ENCODE measurements at places on chromosomes 2 and 18. TPM values are rescaled to one million over a fixed set of nuclear protein-coding genes. Genes with fewer than 3 reads are reported as not detected.

The LMAN1 gene
- 124 TPM for total RNA-seq

The SCLY gene
- 19.5 TPM for total RNA-seq

The ST3GAL5 gene
- total RNA-seq, result 3.9 TPM

The KCNE4 gene
- total RNA-seq, result 2.0 TPM

The G6PC2 gene
- not detected for total RNA-seq

The CAVIN2 gene
- 28.5 TPM for total RNA-seq

The SERPINB12 gene
- total RNA-seq, result not detected

The SLC9A4 gene
- not detected for total RNA-seq

The CCT4 gene
- 208 TPM for total RNA-seq

The ADRA2B gene
- total RNA-seq, result not detected

The CHN1 gene
- 54.6 TPM for total RNA-seq

The LYPD1 gene
- total RNA-seq, result 0.34 TPM

The NXPH2 gene
- not detected for total RNA-seq

The ALLC gene
- total RNA-seq, result not detected

The SERPINB11 gene
- total RNA-seq, result not detected

The ACTG2 gene
- total RNA-seq, result 16.5 TPM

The NCKAP1 gene
- total RNA-seq, result 59.6 TPM

The UGT1A10 gene
- total RNA-seq, result not detected

The NCKAP5 gene
- total RNA-seq, result under 0.01 TPM

The ANKRD30B gene
- not detected for total RNA-seq

The SLC16A14 gene
- 1.0 TPM for total RNA-seq

The SERPINB10 gene
- total RNA-seq, result not detected

The FSHR gene
- not detected for total RNA-seq

The SATB2 gene
- total RNA-seq, result 2.5 TPM

The SLC30A3 gene
- 0.34 TPM for total RNA-seq

The STARD6 gene
- 0.15 TPM for total RNA-seq

The ITGB6 gene
- total RNA-seq, result 0.17 TPM

The HAUS1 gene
- total RNA-seq, result 52.8 TPM

The TCF23 gene
- not detected for total RNA-seq

The BOLL gene
- not detected for total RNA-seq

The BOK gene
- total RNA-seq, result 36.5 TPM
